T-cell (primary cell): ENCODE measurements at places on chromosomes 5 and 9.

DNA sequence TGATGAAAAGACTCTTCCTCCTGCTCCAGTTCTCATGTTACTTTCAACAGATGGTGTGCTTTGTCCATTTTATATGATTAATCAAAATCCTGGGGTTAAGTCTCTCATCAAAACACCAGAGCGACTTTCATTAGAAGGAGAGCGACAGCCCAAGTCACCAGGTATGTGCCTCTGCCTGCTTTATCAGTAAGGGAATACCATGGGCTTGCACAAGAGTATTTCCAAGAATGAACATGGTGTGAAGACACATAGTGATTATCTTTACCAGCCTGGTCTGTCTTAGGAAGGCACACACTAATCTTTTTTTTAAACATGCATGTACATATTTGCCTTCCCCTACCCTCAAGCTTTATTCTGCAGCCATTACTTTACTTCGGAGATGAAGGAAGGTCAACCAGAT lies 15.2 kb downstream of the NUP214 start:
- DNase-seq, result no peak

DNA sequence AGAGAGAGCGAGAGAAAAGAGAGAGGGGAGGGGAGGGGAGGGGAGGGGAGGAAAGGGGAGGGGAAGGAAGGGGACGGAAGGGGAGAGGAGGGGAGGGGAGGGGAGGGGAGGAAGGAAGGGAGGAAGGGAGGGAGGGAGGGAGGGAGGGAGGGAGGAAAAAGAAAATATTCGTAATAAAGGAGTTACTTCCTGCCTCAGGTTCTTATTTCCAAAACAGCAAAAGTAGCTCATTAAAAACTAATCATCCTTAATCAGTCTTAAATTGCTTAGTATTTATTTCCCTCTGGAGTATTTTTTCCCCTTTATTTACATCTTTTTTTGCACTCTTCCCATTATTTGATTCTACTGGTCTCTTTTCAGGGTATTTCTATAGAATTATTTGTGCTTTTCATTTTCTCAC lies 162.3 kb downstream of the FANCC start:
- no peak for DNase-seq

GRCh38 chr5:9892696-9893095 lies 262.5 kb upstream of the TAS2R1 start:
- DNase-seq, result no peak

DNA sequence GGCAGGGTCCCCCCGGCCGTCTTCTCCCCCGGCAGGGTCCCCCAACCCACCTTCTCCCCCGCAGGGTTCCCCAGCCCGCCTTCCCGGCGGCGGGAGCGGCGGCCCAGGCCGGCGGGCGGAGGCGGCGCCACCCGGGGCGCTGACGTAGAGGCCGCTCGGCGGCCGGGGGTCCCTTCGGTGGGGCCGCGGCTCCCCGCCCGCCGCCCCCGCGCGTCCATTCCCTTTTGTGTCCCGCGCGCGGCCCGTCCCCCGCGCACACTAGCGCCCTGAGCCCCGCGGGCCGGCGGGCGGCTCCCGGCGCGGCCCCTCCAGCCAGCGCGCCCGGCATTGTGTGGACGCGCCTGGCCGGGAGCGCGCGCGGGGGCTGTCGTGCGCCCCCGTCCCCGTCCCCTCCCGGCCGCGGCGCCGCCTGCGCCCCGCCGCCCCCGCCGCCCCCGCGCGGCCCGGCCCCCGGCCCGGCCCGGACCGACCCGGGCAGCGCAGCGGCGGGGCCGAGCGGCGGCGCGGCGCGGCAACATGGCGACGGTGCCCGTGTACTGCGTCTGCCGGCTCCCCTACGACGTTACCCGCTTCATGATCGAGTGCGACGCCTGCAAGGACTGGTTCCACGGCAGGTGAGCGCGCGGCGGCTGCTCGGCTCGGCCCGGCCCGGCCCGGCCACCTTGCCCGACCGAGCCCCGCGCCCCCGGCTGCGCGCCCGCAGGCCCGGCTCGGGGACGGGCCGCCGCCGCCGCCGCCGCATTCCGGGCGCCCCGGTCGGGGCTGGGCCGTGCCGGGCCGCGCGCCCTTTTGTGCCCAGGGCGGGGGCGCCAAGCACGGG lies at the start of gene PHF2:
Gene PHF2, plus strand, starts transcription at position 327 of the 820 bp plus-strand sequence. Its CDS starts 190 bp downstream, at position 517.
- no peak for DNase-seq

DNA sequence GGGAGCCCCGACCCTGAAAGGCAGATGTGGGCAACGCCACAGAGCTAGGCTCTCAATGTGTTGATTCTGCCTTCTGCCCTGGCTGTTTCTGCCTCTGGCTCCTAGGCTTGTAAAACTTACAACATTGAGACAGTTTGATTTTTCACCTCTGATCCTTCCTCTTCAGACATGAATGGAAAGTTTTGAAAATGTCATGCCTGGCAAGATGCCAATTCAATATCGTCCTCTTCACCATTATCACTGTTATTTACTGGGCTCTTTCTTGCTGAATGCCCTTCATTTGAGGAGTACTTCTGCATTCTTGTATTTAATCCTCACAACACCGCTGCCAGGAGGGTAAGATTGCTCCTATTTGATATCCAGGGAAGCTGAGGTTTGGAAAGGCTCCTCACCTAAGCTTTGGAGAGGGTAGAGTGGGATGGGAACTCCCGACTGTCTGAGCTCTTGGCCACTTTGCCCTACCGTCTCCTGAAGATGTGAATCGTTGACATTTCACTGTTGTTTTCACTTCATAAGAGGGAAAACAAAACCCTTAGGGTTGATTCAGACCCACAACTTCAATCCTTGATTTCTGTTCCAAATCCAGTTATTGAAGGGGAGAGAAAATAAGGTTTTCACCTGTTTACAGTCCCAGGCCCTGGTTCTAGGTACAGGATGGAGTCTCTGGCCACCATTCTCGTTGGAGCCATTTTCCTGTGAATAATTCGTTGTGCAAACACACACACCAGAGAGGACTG lies 12.7 kb upstream of the FGF1 start:
- no peak for DNase-seq

DNA sequence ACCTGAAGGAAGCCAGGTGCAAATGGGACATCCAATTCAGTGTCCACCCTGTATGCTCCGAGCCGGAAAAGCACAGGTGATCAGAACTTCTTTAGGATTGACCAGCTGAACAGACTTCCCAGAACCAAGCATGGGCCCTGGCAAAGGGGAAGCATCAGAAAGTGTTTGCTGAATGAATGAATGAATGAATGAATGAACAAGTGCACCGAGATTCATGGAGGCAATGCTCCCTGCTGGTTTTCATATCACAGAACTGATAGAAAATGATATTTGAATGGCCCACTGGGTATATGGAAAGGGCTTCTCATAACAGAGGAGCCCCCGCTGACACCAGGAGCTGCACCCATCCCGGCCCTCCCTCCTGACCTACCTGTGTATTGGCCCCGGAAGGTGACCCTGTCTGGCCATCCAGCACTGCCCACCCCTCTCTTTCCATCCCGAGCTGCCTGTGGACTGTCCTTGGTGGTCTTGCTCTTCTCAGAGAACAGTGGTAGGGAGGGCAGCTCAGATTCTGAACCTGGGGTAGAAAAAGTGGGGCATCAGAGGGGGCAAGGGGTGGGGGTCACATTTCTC lies 15.9 kb downstream of the ORM2 start:
- DNase-seq, result no peak

DNA sequence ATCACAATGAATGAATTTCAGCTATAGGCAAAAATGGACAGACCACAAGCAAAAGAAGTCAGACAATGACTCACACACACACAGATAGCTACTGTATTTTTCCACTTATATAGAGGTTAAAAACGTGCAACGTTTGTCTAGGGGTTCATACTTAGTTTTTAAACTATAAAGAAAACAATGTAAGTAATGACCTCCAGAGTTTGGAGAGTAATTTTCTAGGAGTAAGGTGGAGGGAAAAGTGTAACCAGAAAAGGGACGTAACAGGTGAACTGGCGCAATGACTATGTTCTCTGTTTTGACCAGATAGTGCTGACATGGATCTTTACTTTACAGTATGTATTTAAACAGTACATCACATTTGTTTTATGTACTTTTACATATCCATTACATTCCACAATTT lies 51.1 kb downstream of the FNIP1 start:
- no peak for DNase-seq

- DNase-seq, result no peak
Observed at GRCh38 chr9:123318202-123318601, 37.8 kb upstream of the CRB2 start.

GRCh38 chr9:2764353-2764752 lies 47.0 kb downstream of the KCNV2 start:
- no peak for DNase-seq

DNA sequence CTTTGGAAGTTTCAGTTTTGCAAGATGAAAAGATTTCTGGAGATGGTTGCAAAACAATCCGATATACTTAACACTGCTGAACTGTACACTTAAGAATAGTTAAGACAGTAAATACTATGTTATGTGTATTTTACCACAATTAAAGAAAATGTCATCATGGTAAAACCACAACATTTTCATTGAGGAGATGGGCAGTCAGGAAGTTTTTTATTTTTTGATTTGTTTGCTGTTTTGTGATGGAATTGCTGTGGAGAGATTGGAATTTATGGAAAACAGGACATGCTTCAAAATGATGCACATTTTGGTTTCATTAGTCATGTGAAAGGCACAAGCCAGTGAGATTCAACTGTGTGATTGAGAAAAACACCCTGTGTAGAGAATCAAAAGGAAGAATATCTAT lies 90.5 kb upstream of the AGXT2 start:
- no peak for DNase-seq

DNA sequence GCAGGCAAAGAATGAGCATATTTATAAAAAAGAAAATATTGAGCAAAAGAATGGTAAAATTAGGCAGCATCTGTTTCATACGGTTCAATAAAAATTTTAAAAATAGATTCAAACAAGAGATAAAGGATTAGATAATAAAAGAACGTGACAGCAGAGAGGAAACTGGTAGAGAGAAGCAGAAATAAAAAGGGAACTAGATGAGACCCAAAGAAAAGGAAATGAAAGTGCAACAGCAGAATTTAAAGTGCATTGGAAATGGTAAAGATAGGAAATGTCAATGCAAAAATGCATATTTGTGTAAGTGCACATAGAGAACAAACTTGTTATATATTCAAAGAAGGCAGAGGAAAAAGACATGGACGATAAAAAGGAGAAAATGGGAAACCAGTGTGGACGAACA lies 70.2 kb downstream of the SUSD1 start:
- no peak for DNase-seq

DNA sequence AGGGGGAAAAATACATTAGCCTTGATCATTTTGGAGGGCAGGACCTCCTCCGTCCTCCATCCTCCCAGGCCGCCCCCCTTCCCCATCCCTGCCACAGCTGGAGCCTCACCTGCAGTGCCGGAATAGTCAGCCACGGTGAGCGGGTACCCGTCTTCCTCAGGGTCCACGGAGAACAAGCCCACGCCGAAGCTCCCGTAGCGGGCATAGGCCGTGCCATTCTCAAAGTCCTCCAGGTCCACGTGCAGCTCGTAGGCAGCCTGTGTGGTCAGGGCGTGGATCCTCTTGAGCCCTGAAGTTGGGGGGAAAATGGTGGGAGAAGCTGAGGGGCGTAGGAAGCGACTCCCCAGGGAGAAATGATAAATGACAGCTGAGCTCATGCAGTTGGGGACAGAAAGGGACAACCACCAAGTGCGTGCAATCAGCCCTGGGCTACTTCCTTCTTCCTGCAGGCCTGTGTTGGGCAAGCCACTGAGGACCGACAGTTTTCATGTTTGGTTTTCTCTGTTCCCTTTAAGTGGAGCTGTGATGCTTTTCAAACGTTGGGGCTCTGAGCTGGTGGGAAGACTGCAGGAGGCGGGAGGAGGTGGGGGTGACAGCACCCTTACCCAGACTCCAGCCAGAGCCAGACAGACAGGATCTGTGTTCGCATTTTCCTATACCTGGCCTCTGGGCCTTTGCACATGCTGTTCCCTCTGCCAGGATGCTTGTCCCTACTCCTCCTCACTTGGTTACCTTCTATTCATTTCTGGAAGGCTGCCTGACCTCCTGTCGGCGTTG lies 8.7 kb upstream of the QRFP start:
- no peak for DNase-seq

DNA sequence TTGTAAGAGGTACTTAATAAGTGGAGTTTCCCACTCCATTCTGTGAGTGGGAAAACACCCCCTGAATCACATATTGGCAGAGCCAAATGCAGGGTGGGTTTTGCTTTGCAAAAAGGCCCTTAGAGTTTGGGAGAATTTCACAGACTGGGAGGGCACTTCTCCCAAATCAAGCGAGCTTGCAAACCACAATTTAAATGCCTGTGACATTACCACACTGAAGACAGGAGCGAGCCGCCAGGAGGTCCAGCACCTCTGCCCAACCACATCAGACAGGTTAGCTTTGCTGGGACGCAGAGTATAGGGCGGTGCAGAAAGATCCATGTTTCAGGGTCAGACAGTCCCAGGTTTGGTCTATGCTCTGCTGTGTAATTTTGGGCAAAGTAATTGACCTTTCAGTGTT lies 2.3 kb downstream of the ALAD start:
- DNase-seq, result no peak

DNA sequence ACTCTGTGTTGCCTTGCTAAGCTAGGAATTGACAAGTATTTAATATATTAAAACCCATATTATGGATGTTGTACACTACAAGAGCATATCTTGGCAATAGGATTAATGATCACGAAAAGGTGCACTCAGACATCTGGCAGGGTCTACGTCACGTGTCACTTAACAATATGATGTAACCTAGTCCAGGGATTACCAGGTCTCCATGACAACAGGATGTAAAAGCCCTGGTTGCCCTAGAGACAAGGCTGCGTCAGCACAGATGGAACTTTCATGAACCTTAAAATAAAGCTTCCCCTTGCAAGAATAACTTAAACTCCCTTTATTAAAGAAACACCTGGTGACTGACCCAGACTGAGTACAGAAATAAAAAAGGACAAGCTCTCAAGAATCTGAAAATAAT lies 717.8 kb downstream of the CDH18 start:
- no peak for DNase-seq

- DNase-seq, result no peak
Observed at GRCh38 chr5:138305797-138306196, 25.8 kb downstream of the CDC25C start.

GRCh38 chr5:151615431-151615830 lies 24.3 kb upstream of the FAT2 start:
- DNase-seq, result no peak

- no peak for DNase-seq
Observed at GRCh38 chr9:12708562-12709298, 15.5 kb downstream of the TYRP1 start.

DNA sequence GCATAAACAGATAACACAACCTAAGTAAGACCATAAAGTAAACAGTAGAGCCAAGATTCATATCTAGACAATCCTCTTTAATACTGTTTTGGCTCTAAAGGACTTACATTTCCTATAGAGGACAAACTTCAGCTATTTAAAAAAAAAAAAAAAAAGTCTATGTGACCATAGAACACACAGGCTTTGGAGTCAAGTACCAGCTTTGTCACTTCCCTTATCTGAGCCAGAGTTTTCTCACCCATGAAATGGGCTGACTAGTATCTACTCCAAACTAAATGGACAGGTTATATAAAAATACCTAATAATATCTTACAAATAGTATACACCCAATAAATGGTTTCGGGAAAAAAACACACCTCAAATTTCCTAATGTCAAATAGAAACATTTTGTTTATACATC lies 81.3 kb downstream of the STRBP start:
- no peak for DNase-seq

DNA sequence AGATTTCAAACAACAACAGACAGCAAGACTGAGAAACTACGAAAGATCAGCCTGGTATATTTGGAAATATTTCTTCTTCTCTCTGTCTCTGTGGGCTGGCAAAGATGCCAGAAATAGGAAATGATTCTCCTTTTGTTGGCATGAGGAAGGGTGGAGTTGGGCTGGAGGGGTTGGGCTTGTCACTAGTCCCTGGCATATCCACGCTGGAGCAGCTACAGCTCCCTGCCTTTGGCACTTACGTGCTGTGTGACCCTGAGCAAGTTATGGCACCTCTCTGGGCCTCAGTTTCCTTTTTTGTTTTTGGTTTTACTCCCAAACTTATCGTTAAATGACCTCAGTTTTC lies 354 bp upstream of the KCNMB1 start:
- DNase-seq, result no peak
